ENCODE measurements at places on chromosomes 2 and 18.

DNA sequence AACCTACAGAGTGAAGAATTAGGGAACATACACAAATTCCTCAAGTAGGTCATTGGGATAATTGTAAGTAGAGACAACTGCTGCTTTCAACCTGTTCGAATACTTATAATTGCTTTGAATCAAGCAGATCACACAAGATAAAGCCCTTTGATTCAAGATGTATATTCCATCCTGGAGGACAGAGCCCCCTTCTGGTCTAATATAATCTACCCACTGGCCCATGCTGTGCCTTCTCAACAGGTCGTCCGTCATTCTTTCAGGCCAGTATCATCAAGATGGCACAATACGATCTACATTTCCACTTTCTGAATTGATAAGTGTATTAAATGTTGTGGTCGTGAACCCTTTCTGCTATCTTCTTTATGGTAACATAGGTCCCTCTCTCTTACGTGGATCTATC, 387.0 kb upstream of the CDH19 start:
- DNase-seq = no peak

GRCh38 chr2:167423731-167424130, 535.5 kb downstream of the XIRP2 start:
- no peak for DNase-seq

GRCh38 chr18:74507927-74508326, 11.8 kb downstream of the CNDP2 start:
- no peak for DNase-seq

DNA sequence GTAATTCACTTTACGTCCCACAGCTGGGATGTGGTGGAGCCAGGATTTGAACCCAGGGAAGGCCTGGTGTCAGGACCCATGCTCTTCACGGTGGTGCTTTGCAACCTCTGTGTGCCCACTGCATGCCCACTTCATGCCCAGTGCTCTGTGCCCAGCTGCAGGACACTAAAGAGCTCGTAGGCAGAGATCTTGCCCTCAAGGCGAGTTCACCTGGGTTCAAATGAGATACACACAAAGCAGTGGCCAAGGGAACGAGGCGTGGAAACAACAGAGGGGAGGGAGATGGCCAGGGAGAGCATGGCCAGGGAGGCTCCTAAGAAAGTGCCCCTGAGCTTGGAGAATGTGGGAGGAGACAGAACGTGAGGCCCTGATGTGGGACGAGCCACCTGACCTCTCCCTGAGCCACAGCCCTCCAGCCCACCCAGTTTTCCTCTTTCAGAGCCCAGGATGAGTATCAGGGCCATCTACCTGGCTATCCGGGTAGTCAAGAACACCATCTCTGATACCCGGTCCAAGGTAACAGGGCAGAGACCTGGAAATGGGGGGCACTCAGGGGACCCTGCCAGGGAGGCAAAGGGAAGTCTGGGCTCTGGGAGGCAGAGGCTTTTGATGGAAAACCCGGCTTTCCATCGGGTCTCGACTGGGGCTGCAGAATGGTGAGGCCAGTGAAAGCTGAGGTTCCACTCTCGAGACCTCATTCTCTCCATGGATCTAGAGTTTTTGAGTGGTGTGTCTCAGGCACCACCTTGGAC, 20.4 kb downstream of the MROH2A start:
- DNase-seq = no peak

- peak; percentile 73 for DNase-seq
Observed at GRCh38 chr2:216299588-216299987, 72.7 kb downstream of the MARCHF4 start.

- DNase-seq = no peak
Observed at GRCh38 chr2:172085460-172086159, at the start of gene DLX1. TSS of gene DLX1 (plus strand) at chr2:172085507. CDS start at chr2:172085678, 171 bp downstream.

DNA sequence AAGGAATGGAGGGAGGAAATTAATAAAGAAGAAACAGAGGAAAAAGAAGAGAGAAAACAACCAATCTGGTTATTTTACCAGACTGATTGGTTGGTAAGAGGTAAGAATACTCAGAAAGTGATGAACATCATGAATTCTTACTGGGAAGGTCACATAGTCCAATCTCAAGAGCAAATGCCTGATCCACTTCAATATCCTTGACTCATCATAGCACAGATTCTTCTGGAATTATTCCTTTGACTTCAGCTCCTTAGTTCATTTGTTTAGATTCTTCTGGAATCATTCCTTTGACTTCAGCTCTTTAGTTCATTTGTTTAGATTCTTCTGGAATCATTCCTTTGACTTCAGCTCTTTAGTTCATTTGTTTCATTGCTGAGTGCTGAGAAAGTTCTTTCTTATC, 2030.6 kb upstream of the CELF4 start:
- no peak for DNase-seq
